ENCODE measurements at places on chromosomes 6 and 20. TPM values are rescaled to one million over a fixed set of nuclear protein-coding genes. Genes with fewer than 3 reads are reported as not detected.
A peak's percentile ranks its signal among the peaks of the same experiment; 100 is the strongest.

DNA sequence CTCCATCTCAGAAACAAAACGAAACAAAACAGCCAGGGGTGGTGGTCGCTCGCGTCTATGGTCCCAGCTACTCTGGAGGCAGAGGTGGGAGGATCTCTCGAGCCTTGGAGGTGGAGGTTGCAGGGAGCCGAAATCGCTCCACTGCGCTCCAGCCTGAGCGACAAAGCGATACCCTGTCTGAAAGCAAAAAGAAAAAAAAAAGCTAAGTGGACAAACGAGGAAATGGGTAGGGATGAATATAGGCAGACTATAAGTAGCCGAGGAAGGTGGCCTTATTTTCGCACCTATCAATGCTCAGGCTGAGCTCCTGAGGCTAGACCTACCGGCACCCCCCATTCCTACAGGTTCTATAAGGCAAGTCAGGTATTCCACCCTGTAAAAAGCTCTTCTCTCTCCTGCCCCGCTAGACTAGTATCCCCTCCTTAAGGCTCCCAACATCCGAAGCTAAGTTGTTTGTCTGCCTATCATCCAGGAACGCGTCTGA, 650 bp upstream of the CASP8AP2 start:
- H3K27me3 ChIP-seq: no peaks in the 10 kb centered on the region
- peak overlapping the region; percentile 70 for H3K27ac ChIP-seq
- H3K4me1 ChIP-seq: peaks cover 6% of the 10 kb centered on the region

GRCh38 chr6:5034736-5035135, 30.9 kb upstream of the RPP40 start:
- no peaks in the 10 kb centered on the region for H3K36me3 ChIP-seq
- no peak for DNase-seq
- no peak overlapping the region for H3K27ac ChIP-seq
- no peaks in the 10 kb centered on the region for H3K4me1 ChIP-seq

The UBE3D gene
- total RNA-seq: 11.4 TPM

The GFOD1 gene
- total RNA-seq: 3.5 TPM

GRCh38 chr6:155171109-155171746, 92.6 kb upstream of the CLDN20 start:
- H3K36me3 ChIP-seq: no peaks in the 10 kb centered on the region
- peak overlapping the region; percentile 6 for H3K27ac ChIP-seq
- DNase-seq: peak; percentile 25
- H3K4me1 ChIP-seq: no peaks in the 10 kb centered on the region
- H3K27me3 ChIP-seq: no peaks in the 10 kb centered on the region

The RAB5IF gene
- total RNA-seq: 130 TPM

GRCh38 chr6:100613656-100614055, 148.9 kb upstream of the SIM1 start:
- H3K27ac ChIP-seq: no peak overlapping the region

The ENPP5 gene
- total RNA-seq: 11.5 TPM

- no peaks in the 10 kb centered on the region for H3K4me1 ChIP-seq
- no peaks in the 10 kb centered on the region for H3K27me3 ChIP-seq
- no peaks in the 10 kb centered on the region for H3K36me3 ChIP-seq
- H3K27ac ChIP-seq: no peak overlapping the region
These were observed 277.0 kb upstream of the SGK1 start for GRCh38 chr6:134594881-134595280.

DNA sequence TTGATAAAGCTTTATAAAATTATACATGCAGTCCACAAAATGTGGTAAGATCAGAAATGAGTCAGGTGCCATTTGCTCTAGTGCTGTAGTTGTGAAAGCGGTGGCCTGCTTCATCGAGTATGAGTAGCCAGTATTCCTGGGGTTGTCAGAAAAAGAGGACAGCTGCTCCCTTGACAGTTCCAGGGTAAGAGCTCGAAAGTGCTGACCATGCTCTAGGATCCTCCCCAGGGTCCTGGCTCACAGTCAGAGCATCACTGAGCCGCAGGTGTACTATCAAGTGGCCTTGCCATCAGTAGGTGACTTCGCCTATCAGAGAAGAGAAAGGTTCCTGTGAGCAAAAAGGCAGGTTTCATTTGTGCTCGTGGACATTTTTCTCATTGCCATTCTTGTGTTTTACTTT, 3.6 kb downstream of the BTBD3 start:
- no peak overlapping the region for H3K27ac ChIP-seq
- DNase-seq: no peak
- no peak overlapping the region for H3K4me3 ChIP-seq
- H3K27me3 ChIP-seq: no peaks in the 10 kb centered on the region
- no peaks in the 10 kb centered on the region for H3K36me3 ChIP-seq
- no peaks in the 10 kb centered on the region for H3K4me1 ChIP-seq

- DNase-seq: no peak
- H3K27ac ChIP-seq: peak overlapping the region; percentile 79
- H3K27me3 ChIP-seq: peaks cover 1% of the 10 kb centered on the region
- H3K4me3 ChIP-seq: no peak overlapping the region
These were observed 53.7 kb downstream of the ANKRD60 start for GRCh38 chr20:58174708-58175280.

DNA sequence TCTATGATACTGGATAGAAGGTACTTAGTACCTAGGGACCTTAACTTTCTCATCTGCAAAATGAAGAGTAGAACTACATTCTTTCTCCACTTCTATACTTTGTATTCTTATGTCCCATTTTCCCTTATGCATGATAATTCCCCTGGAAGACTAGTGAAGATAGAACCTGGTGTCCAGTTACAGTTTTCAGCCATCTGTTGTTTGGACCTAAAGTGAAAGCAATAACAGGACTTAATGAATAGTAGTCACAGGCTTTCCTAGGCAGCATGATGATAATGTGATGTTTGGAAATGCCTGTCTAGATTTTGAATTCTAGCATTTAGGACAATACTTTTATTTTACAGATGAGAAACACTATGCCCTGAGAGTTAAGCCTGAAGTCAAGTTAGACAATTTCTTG, 153.8 kb downstream of the RIMS1 start:
- DNase-seq: no peak
- no peaks in the 10 kb centered on the region for H3K36me3 ChIP-seq
- no peak overlapping the region for H3K27ac ChIP-seq

DNA sequence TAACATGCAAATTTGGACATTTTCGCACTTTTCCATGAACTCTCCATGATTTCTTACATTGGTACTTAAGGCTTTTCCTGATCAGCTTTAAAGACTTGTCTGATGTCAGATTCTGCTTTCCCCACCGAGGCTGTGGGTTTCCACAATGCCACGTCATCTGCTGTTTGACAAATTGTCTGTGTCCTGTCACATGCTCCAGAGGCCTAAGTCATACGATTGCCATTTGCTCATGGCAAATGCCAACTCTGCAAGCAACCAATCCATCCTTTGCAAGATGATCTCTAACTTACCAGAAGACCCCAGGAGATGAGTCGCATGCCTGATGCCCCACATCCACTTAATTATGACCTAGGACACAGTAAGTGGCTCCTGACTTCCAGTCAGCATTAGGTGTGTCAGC, 556.5 kb downstream of the BMP2 start:
- H3K36me3 ChIP-seq: no peaks in the 10 kb centered on the region
- no peaks in the 10 kb centered on the region for H3K27me3 ChIP-seq
- H3K27ac ChIP-seq: no peak overlapping the region

- no peak for DNase-seq
- no peaks in the 10 kb centered on the region for H3K36me3 ChIP-seq
- H3K4me1 ChIP-seq: no peaks in the 10 kb centered on the region
- no peaks in the 10 kb centered on the region for H3K27me3 ChIP-seq
- no peak overlapping the region for H3K4me3 ChIP-seq
- no peak overlapping the region for H3K27ac ChIP-seq
These were observed 122.2 kb downstream of the FYN start for GRCh38 chr6:111750753-111751673.
